ENCODE measurements at places on chromosomes 7 and 10.

DNA sequence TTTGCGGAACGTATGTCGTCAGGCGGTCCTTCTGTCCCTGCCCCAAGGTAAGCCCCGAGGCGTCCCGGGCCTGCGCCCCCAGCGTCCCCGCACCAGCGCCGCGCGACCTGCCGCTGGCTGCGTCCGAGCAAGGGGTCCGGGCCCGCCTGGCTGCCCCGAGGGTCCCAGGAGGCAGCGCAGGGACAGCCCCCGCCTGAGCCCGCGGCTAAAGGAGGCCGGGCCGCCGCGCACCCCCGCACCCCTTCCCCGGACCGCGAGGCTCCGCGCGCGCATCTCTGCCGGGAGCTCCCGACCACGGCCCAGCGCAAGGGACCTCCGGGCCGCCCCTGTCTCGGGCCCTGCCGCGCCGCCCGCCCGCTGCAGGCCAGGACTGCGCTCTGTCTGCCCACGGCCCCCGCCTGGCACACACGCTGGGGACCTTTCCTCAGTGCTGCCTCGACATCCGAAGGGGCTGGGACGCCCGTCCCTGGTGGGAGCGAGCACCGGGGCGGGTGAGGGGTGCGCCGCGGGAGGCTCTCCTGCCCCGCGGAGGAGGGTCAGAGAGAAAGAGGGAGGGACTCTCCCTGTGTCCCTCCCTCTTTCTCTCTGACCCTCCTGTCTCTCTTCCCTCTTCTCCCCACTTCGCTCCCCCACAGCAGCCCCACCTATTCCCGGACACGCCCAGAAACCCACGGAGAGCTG, 25.0 kb downstream of the SHH start:
- DNase-seq = no peak

DNA sequence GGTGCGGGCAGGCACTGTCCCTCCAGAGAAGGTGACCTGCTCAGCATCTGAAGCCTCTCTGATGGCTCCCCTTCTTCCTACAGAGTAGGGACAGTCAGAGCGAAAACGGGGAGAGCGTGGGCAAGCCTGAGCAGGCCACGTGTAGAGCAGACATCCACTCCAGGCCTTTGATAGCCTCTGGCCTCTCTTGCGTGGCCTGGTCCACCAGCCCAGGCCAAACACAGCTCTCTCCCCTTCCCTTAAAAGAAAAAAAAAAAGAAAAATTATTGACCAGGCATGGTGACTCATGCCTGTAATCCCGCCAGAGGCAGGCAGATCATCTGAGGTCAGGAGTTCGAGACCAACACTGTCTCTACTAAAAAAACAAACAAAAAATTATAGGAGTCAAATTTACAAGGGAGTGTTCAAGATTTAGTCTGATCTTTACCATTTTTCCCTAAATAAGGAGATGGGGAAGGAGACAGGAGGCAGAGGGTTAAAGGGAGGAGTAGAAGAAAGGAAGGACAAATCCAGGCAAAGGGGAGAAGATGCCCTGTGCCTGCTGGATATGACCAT, 84.8 kb downstream of the PLXNA4 start:
- DNase-seq = no peak

GRCh38 chr10:66782776-66783175, 143.1 kb upstream of the LRRTM3 start:
- no peak for DNase-seq

- peak; percentile 53 for DNase-seq
These were observed 2.2 kb downstream of the ANXA11 start for GRCh38 chr10:80202934-80203834.

DNA sequence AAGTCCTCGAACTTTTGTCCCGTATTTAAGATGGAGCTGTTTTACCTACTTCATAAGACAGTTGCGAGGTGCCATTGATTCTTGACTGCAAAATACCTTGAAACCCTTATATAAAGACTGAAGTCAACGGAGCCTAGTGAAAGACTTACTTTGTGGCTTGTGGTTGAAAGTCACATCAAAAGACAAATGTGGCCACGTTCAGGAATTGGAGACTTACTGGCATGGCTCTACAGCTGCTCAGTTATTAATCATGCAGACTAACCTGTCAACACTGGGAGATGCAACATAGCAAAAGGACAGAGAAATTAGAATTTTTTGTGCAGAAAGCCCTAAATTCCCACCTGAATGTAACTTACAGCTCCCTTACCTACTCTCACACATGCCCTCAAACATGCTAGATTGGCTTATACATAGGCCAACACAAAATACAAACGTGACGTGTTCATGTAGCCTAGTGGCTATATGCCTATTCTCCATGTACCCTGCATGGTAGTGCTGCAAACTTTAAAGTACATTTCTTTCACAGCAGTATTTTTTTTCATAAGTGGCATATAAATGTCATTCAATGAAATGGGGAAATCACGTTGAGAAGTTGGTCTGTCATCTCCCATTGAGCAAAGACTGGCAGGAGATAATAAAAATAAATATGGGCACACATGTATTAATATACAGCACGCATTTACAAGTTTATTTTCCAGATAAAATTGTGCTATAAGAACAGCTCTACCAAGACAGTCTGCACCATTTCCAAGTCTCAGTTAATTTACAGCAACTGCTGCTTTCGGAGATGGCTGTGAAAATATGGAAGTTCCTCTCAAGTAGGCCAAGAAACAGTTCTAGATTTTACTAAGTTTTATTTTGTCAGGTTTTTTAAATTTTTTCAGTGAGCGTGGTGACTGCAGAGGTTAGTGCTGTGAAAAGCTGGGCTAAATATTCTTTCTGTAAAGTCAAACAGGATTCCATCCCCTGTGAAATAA, 170.4 kb upstream of the C7orf33 start:
- DNase-seq = no peak

GRCh38 chr10:86038371-86038770, 328.2 kb downstream of the GRID1 start:
- DNase-seq = no peak

DNA sequence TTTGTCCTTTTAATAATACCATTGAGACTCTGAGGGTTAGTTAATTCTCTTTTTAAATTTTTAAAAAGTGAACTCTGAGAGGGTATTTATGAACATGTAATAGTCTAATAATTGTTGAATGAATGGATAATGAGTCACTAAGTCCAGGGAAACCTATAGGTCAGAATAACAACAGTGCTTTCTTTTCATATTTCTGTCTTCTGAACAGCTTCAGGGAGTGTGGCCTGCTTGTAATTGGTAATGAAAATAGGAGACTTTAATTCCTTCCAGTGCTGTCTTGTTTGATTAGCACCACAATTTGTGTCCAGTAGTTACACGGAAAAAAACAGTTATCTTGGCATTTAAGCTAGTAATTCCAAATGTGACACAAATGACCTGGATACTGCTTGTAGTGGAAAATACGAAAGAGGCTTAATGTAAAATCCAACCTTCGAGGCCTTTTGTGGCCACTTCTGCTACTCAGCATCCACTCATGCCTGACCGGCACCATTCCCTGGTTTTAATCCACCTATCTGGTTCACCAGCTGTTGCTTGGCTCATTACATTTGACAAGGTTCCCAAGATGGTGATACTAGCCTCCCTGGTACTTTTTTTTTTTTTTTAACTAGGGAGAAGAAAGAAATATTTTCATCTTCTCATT, 149.3 kb upstream of the IMMP2L start:
- no peak for DNase-seq

- no peak for DNase-seq
These were observed 175.1 kb downstream of the NEURL1 start for GRCh38 chr10:103668351-103669242.

DNA sequence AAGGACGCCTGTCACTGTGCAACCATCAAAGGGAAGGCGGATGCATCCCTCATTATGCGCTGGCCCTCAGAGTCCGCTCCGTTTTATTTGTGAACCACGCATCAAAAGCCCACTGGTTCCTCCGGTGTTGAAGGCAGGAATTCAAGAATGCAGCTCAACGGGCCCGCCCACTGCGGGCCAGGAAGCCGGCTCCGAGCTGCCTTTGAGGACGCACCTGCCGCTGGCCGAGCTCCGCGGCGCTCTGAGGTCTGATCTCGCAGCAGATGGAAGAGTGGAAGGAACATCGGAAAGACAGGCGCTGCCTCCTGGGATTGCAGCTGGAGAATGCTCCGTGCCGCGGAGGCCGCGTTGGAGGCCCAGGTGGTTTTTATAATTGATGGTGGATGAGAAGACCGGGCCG, 56.9 kb upstream of the ADGRA1 start:
- DNase-seq = no peak

- DNase-seq = no peak
These were observed 694.8 kb downstream of the PHTF2 start for GRCh38 chr7:78493401-78493800.

GRCh38 chr7:92461027-92462003, 14.0 kb downstream of the GATAD1 start:
- DNase-seq = peak; percentile 7

DNA sequence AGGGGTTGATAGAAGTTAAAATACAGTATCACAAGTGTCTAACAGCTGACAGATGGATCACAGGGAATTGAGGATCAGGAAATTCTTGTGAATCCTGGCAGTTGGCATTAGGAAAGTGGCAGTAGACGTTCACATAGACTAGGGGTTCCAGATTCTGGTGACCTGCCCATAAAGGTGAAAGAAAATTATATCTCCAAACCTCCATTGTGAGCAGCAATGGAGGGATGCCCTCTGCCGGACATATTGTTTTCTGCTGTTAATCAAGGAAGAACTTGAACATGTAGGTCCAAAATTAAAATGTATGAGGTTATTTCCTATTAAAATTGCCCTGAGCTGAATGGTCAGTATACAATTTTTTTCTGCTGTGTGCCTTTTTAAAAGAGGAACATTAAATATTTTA, 5.1 kb downstream of the NME8 start:
- DNase-seq = no peak

DNA sequence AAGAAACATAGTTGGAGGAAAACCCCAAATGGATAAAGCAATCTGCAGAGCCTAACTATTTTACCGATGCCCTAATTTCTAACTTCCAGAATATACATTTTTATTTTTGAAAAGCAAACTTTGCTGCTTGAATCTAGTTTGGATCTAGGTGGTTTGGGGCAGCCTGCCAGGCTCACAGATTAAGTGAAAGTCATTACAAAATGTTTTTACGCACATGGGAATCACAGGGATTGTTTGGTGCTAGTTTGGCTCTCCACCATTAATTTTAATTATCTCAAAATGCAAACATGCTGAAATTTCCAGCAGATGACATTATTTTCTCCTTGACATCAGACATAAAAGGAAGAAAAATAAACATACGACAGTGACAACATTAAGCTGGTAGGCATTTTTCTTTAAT, 166.7 kb upstream of the INHBA start:
- DNase-seq = no peak

- DNase-seq = no peak
These were observed 149.5 kb upstream of the MINDY3 start for GRCh38 chr10:16009785-16010184.

DNA sequence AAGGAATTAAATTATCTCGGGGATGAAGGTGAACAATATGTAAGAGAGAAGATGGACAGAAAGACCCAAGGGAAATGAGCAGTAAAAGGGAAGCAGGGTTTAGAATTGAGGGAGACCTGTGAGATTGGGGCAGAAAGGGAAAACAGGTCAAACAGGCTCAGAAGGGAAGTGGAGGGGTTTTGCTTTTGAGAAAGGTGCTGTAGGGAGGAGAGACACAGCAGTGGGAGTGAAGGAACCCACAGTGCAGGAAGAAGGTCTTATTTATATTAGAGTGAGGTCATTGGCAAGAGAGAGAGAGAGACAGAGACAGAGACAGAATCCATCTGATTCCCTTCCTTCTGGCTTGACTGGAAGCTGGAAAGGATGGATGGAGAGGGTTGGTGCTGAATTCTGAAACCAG, 3.5 kb upstream of the TCAF1 start:
- no peak for DNase-seq

GRCh38 chr10:29322918-29323317, 34.0 kb downstream of the LYZL1 start:
- no peak for DNase-seq

DNA sequence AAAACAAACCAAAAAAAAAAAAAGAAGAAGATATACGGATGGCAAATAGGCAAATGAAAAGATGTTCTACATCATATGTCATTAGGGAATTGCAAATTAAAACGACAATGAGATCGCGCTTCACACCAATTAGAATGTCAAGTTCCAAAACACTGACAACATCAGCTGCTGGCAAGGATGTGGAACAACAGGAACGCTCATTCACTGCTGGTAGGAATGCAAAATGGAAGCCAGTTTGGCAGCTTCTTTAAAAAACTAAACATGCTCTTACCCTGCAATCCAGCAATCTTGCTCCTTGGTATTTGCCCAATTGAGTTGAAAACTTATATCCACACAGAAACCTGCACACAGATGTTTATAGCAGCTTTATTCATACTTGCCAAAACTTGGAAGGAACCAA, 34.8 kb downstream of the CALML5 start:
- no peak for DNase-seq

- DNase-seq = no peak
These were observed 39.0 kb downstream of the TFPI2 start for GRCh38 chr7:93851536-93851935.

GRCh38 chr7:40656349-40656748, 521.5 kb downstream of the SUGCT start:
- no peak for DNase-seq

DNA sequence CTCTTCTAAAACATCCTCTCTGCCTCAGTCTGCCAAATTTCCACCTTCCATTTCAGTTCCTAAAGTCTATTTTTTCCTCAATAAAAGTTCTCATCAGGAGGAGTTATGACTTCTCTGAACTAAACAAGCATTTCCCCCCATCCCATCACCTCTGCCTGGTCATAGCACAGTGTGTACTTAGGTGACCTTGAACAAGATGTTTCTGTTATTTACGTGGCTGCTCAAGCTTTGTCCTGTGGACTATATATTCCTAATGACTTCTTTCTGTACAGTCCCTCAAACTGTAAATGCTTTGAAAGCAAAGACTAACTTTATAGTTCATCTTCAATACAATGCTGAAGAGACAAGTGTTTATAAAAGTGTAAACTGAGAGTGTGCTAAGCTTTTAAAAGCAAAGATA, 166.9 kb downstream of the CPEB3 start:
- no peak for DNase-seq

GRCh38 chr7:87316097-87316700, 29.3 kb upstream of the CROT start:
- no peak for DNase-seq

DNA sequence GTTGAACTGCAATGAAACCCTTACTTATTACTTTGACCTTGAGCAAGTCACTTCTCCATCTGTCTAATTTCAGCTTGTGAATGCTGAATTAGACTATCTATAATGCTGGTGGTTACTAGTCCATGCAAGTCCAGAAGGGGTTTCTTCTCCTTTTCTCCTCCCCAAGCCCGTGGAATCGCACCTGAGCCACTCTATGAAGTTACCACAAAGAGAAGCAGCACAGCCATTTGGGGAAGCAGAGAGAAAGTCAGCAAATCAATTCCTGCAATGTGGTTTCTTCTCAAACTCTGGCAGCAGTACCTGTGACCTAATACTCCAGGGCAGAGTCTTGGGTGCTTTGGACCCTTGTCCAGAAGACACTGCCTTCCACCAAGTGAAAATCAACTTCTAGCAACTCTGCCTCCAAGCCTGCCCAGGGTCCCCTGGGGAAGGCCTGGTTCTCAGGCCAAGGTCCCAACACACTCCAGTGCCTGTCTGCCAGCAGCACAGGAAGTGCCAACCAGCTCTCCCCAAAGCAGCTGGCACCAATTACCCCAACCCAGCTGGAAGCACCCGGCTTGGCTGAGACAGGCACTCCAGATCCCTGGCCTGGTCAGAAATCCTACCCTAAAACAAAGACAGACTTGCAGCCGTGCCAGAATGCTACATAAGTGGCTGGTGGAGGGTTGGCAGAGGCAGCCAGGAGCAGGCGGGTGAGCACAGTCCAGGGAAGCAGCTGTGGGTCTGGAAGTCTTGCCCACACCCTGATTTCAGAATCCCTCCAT, 200.3 kb downstream of the LSM5 start:
- no peak for DNase-seq

Data from activated T-cell treated with anti-CD3 and anti-CD28 coated beads, Interleukin-2, amount 50 U/mL, for 4 hours (primary cell).